ENCODE measurements at places on chromosomes 7 and 10.

DNA sequence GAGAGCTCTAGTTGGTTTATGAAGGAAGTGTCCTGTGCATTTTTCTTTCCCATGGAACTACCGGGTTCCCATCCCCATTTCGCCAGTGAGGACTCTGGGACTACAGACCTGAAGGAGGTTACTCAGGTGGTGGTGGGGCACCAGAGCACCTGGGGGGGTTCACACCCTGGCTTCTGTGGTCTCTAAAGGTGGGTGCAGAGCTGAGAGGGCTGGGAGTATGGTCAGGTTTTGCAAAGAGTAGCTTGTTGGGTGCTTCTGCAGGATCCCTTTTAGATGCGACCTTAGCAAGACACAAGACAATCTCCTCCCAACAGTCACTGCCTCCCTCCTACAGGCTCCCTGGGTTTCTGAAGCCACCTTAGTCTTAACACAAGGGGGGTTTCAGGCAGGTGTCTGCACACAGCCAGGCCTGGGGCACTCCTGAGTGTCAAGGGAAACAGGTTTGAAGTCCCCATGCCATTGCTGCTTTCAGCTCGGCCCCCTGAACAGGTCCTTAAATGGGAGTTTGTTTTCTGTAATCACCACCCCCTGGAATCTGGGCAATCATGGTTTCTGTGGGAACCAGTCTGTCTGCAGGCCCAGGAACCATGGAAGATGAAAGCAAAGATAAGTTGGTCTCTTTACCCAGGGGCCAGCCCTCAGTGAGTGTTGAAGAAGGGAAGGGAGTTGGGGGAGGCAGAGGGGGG lies 9.9 kb upstream of the CXCL12 start:
- DNase-seq: no peak

DNA sequence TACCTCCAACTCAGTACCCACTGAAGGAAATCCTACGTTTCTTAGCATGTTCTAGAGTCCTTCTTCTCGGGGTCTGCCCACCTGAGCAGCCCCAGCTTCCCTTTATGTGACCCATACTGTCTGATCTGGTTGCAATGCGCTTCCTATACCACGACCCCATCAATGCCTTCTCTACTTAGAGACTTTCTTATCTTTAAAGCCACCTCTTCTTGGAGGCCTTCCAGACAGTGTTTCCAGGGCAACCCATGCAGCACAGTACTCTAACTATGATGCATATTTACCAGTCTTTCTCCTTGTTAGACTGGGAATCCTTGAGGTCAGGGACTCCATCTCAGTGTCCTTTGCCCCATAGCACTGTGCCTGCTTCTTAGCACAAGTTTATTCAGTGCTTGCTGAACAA lies 54.5 kb upstream of the SLF2 start:
- DNase-seq: no peak

DNA sequence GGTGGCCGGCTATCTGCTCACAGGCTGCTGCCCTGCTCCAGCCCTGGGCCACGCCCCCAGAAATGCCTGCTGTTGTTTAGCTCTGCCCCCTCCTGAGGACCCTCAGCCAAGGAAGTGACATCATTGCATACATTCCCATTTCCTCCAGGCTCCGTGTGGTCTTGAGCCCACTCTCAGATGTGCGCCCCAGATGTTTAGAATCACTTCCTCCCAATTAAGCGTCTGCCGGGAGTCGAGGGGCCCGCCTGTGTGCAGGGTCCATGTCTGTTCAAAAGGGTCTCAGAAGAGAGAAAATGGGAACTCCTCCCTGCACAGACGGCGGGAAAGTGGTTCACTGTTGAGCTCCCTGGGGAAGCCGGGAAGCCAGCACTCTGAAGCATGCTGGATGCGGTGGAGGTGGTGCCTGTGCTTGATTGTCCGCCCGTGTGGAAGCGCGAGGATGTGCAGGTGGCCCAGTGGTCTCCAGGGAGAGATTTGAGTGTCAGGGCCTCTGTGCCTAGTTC lies 116.9 kb upstream of the PPIF start:
- DNase-seq: no peak

DNA sequence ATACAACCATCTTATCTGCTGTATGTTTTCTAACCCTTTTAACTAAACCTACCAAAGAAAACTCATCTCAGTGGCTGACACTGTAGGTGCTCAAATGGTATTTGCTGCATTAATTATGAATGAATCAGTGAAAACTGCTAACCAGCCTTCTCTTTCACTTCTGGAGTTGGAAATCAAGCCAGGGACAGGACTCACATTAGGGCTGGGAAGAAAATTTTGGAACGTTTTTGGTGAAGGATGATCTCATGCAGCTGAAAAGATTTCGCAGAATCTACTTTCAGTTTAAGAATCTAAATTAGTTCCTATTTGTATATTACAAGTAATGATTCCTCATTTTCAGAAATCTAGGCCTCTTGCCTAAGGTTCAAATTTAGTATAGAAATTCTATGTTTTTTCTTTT lies 12.9 kb downstream of the MTPN start:
- no peak for DNase-seq

DNA sequence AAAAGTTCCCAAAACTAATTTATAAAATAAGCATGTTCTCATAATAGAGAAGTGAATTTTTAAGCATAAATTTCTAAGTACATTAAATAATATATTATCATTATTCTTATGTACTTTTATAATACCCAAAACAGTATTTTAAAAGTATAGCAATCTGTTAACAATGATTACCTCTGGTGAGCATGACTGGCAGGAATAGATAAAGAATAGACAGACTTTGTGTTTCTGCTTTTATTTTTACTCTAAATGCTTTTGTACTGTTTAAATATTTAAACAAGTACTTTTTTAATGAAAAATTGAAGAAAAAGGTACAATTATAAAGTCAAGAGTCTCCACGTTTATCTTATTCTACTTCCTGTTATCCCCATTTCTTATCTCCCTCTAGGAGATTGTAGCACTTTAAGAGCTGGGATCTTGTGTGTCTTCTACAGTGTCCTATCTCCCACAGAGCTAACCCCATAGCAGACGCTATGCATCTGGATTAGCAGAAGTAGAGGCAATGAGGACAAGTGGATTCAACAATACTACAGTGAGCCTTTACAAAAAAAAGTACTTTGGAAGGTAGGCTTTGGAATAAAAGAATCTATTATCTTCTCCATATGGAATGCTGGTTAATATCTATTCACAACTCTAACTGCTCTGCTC lies 42.9 kb downstream of the IDE start:
- no peak for DNase-seq

DNA sequence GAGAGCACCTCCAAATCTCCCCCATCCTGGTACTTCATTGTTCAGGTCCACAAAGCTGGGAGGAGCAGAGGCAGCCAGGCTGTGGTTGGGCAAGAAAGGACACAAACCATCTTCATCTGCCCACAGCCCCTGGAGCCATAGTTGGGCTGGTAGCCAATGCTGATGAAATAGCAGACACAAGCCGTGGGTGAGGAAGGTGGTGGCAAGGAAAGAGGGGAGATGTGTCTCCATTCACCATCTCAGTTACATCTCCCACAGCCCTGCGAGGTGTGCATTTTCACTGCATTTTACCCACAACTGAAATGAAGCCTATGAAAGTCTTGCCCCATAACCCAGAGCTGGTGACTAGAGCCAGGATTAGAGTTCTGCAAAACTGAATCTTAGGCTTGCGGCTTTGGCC lies 35.0 kb downstream of the PIK3AP1 start:
- DNase-seq: no peak

DNA sequence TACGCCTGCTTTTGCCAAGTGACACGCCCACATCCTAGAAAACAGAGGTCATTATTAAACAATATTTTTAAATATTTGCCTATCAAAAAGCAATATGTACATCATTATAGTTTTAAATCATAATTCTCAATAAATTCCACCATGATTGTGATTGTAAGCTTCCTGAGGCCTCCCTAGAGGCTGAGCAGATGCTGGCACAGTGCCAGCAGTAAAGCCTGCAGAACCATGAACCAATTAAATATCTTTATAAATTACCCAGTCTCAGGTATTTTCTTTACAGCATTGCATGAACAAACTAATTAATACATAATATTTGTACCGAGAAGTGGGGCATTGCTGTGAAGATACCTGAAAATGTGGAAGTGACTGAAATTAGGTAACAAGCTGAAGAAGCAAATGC lies 174.7 kb upstream of the TMEM196 start:
- no peak for DNase-seq

DNA sequence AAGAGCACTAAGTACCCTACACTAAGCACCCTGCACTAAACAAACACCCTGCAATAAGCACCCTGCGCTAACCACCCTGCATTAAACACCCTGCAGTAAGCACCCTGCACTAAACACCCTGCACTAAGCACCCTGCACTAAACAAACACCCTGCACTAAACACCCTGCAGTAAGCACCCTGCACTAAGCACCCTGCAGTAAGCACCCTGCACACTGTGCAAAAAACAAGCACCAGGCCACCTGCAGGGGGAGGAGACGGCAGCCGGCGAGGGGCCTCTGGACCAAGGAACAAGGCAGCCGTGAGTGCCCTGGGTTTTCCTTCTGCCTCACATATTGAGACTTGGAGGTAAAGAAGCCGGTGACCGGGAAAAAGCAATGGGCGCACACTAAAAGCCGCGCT lies 30.2 kb downstream of the KNDC1 start:
- DNase-seq: no peak

GRCh38 chr7:32034052-32034451 lies 36.2 kb downstream of the PDE1C start:
- DNase-seq: no peak

GRCh38 chr10:18647151-18647550 lies 4.2 kb downstream of the NSUN6 start:
- no peak for DNase-seq

Measured in epithelial cell of proximal tubule (primary cell).